Kidney tubule cell (primary cell): ENCODE measurements at places on chromosomes 1 and 21.

DNA sequence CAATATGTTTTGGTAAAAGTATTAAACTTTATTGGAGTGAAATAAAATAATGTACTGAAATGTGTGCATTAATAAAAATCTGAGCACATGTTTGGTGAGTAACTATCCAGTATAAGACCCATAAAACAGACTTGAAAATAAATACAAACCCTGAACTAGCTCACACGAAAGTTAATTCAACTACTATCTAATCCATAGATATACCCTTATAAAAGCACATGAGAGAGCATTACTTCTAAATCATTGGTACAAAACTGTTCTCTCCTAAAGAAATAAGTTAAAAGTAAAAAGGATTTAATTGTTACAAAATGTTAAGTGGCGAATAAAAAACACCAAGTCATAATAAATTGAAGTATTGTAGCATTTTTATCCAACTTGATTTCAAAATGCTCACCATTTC lies 295.6 kb downstream of the PTPRC start:
- no peak for DNase-seq

DNA sequence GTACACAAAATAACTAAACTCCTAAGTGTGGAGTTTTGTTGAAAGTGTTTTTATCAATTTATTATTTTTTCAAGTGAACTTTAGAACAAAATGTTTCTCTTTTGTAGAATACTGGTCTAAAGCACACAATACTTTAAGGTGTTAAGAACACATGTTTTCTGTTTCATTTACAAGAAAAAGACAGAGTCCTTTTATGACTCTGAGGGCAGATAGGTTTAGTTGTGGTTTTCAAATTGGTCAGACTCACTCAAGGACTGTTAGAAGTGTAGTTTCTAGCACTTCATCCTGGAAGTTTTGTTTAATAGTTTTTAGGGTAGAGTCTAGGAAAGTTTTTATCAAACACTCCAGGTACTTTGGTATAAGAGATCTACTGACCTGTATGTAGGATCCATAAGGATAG lies 376.5 kb downstream of the LRRIQ3 start:
- DNase-seq = no peak

DNA sequence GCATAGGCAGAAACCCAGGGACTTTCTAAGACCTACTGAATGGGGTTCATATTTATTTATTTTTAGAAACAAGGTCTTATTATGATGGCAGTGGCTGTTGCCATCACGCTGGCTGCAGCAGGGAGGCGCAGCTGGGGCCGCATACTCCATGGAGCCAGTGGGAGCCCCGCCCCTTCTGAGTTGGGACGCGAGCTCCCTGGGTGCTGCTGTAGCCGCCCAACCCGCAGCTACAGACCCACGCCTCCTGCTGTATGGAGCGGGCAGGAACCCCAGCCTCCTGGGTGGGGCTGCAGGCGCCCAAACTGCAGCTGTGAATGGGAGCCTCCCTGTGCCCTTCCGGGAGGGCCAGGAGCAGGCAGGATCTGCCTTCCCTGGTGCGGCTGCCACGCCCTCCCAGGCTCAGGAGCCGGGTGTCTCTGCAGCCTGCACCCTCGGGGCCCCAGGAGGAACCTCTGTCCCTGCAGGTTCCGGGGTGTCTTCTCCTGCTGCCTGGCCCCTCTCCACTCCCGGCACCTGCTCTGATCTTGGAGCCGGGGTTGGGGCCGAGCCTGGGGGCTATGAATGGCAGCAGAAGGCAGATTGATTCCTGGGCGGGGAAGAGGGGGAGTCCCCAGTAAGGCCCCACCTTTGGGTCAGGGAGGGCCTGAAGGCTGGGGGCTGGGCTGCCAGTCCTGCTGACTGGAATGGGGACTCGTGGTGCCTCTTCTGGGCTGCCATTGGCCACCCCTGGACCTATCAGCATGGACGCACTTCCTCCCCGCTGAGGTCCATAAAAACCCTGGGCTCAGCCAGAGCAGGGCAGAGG lies 66.5 kb upstream of the LRRN2 start:
- no peak for DNase-seq

DNA sequence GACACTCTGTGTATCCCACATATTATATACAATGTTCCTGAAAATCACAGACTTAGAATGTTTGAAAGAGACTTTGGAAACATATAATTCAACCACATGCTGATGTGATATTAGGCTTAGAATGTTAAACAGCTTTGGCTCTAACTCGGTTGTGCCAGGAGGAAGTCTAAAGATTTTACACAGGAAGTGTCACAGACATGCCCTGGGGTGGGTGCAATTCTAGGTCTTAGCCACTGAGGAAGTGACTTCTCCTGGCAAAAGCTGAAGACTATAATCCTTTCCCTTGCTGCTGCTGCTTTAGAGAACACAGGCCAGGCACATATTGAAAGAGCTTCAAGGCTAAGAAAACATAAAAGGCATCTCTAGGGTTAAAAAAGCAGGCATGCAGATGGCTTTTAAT lies 51.0 kb downstream of the RPL5 start:
- peak; percentile 20 for DNase-seq

DNA sequence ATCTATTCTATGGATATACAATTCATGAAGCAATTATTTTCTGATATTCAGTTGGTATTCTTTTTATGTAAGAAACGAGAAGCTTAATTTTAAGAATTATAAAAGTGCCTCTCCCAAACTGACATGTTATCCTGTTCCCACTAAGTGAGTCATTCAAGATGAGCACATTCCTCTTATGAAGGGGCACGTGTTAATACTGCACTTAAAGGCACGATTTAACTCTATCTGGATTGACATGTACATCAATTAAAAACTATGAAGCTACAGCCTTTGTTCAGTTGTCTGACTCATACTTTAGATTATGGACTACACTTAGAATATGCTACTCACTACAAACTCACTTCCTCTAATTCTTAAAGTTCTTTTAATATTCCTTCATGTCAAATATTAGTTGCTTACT lies 111.6 kb downstream of the CYYR1 start:
- no peak for DNase-seq

- DNase-seq = no peak
These were observed 49.9 kb downstream of the COL6A1 start for GRCh38 chr21:46031484-46031883.

- DNase-seq = no peak
These were observed 57.9 kb upstream of the EDN2 start for GRCh38 chr1:41542196-41542930.

DNA sequence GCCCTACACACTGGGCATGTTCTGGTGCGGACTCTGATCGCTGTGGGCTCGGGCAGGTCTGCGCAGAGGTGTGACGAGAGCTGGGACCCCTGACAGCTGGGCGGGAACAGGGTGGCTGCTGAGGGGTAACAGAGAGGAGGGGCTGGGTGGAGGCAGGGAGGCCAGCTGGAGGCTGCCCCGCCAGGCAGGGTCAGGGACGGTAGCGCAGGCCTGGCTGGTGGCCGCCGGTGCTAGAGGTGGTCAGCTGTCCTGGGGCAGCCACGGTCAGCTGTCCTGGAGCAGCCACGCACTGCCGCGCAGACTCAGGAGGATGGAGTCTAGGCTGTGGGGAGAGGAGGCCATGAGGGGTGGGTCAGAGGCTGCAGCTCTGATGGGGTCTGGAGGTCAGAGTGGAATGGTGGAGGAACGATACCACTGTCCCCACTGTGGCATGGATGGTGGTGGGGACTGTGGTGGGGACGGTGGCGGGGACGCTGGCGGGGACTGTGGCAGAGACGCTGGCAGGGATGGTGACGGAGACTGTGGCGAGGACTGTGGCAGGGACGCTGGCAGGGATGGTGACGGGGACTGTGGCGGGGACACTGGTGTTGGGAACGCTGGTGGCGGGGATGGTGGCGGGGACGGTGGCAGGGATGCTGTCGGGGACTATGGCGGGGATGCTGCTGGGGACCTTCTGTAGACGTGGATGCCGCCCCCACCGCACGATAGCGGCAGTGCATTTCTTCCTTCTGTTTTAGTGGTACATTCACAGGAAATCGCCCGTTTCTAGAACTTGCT lies 21.3 kb upstream of the LRRC3 start:
- DNase-seq = no peak
